Activated CD4-positive, alpha-beta T cell treated with anti-CD3 and anti-CD28 coated beads, Interleukin-2, Interleukin-6, amounts not matched to agents 100 ng/mL and 50 ng/mL, durations not matched to agents 16 hours and 8 hours (primary cell): ENCODE measurements at places on chromosomes 6 and 20.

- DNase-seq: no peak
Measured at GRCh38 chr6:14108571-14109410, 8.8 kb upstream of the CD83 start.

- DNase-seq: no peak
Measured at GRCh38 chr6:25418454-25419052, 139.4 kb downstream of the CARMIL1 start.

GRCh38 chr20:60050193-60050947, 92.1 kb downstream of the CDH26 start:
- DNase-seq: no peak

DNA sequence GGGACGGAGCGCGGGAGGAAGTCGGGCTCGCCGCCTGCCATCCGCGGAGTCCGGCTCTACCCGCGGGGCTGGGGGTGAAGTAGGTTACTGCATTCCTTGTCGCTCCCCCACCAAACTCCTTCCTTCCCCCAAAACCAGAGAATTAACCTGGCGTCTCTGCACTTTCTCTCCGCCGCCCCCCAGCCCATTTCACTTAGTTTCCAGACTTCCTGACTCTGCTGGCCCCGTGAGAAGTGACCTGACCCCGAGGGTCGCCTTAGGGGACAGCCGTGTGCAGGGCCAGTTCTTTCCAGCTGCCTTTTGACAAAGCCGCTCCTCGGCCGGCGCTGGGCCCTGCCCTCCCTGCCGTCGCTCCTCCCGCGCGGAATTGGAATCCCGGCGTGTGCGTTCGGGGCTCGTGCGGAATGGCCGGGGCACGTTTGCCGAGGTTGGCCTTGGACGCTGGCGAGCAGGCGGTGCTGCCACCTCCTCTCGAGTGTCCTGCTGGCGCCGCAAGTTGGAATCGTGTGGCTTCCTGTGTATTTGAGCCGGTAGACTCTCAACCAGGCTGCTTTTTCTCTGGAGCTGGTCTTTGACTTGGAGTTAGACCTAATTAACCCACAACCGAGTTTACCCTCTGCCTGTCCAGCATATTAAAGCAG, 650 bp downstream of the DCBLD1 start:
- DNase-seq: peak; percentile 29

- DNase-seq: peak; percentile 68
Measured at GRCh38 chr20:59159493-59160376, 3.9 kb upstream of the ZNF831 start.

DNA sequence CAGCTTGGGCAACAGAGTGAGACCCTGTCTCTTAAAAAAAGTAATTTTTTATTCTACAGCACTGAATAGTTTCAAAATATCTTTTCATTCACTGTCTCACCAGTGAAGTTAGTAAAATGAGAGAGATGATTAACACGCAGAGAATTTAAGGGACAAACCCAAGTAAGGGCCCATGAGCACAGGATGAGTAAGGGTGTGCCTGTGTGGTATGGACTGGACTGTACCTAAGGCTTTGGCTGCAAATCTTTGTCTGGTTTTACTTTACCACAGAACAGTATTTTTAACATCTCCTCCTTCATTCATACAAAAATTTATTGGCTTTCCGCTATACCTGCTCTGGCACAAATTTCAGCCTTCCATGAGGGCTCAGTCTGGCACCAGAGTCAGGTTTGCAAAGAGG, 433.3 kb downstream of the UTRN start:
- no peak for DNase-seq

GRCh38 chr6:3868544-3868943, 19.4 kb downstream of the FAM50B start:
- no peak for DNase-seq

GRCh38 chr20:46037036-46037435, 8.0 kb downstream of the SLC12A5 start:
- no peak for DNase-seq

DNA sequence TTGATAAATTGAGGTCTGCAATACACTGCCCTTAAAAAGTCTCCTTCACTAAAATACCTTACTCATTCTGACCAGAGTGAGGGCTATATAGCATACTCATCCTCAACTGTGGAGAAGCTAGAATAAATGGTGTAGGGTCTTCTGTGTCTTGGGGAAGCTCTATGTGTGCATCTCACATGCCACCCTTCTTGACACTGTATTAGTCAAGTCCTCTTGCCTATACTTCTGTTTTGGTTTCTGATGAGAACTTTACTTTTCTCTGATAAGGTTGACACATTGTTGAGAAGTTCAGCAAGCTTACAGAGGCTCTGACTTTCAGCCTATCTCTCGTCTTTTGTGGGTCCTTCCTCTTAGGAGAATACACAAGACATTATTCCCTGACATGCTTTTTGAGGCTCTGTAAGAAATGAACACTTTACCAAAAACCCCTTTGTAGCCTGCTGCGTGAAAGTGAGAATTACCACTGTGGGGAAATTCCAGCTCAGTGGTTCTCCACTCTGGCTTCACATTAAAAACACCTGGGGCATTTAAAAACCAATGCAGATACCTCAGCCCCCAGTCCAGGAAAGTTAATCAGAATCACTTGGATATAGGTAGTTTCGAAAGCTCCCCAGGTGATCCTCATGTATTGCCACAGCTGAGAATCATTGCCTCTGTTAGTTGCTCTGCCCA, 372.1 kb upstream of the HS3ST5 start:
- no peak for DNase-seq

DNA sequence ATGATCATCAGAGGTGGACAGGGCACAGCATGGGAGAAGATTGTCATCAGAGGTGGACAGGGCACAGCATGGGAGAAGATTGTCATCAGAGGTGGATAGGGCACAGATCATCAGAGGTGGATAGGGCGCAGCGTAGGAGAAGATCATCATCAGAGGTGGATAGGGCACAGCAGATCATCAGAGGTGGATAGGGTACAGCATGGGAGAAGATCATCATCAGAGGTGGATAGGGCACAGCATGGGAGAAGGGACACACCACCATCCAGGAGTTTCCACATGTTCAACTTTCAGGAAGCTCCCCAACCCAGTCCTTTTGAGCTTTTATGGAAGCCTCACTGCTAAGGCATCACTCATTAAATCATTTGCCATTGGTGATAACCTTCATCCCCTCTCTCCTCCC, 104.1 kb downstream of the MAP7 start:
- no peak for DNase-seq

DNA sequence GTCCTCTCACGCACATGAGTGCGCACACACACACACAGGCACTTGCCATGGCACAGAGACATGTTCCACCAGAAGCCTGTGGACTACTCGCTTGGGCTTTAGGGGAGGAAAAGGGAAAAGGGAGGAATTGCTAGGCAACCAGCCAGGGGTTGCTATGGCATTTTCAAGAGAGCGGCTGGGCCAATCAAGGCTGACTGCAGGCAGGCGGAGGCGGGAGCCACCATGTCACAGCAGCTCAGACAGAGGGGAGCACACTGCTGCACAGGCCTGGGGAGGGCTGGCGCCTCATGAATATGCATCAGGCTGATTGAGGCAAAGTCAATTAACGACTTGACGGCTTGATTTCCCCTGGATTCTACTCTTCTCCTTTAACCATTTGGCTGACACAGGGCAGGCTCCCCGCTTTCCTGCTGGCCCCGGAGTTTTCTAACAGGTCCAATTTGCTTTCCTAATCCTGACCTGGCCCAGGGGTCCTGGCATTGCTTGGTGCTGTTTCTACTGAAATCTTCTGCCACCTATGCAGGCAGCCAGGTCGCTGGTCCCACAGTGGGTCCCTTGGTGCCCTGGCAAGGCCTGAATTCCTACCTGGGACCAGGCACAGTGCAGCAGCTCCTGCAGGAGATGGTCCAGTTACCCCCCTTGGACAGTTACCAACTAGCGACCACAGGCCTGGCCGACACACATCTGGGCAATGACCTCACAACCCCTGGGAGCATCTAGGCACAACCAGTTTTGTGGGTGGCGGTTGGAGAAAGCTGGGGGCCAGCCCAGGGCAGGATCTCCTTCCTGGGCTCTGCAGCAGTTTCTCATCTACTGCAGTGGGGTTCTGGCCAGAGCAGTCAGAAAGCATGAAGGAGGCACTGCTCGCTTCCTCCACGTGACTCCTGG, 52.1 kb downstream of the YTHDF1 start:
- DNase-seq: no peak

DNA sequence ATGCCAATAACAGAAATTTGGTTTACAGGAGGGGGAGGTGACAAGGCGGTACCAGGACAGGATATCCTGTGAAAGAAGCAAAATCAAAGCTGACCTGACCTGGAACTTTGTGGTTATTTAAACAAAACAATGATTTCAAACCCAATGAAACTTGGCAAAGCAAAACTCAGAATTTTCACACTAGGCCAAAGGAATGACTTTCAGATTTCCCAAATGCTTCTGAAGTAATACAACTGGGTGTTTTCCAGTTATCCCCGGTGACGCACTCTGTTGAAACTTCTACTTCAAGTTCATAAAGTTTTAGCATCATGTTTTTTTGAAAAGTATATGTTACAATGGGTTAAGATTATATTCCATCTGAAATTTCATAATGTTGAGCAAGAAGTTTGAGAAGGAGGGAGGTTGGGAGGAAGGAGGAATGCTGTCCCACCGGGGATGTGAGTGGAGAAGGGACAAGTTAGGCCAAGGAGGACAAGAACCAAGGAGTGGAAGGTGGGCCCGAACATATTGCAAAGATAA, 78.1 kb upstream of the TRAF3IP2 start:
- no peak for DNase-seq

DNA sequence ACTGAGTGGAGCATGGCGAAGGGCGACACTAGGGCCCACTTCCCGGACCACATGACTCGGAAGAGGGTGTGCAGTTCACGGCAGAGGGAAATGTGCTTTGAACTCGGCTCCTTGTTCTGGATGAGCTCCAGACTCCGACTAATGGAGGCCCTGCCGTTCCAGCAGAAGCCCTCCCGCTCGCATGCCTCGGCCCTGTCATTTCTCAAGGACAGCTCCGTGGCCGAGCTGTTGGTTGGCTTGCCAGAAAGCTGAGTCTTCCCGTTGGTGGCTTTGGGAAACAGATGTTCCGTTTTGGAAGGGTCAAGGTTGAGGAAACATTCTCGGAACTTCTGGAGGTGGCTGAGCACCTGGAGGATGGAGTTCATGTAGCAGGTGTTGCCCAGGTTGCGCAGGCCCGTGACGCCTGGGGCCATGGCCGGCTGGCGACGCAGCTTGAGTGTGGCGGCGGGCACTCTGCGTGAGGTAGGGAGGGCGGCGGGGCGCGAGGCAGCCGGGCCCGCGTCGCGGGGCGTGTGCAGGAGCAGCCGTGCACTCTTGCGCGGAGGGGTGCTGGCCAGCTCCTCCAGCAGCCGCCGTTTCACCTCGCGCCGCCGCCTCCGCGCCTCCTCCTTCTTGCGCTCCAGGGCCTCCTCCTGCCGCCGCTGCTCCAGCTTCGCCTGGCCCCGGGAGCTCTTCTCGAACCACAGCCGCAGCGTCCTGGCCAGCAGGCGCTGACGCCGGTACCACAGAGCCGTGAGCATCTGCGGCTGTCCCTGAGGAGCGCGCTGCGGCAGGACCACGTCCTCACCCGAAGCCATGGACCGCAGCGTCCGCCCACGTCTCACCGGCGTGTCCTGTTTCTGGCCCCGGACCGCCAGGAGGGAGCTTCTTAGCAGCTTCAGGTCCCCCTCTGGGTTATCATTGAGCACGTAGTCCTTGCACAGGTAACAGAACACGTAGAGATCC, 18.6 kb downstream of the TOMM6 start:
- no peak for DNase-seq

DNA sequence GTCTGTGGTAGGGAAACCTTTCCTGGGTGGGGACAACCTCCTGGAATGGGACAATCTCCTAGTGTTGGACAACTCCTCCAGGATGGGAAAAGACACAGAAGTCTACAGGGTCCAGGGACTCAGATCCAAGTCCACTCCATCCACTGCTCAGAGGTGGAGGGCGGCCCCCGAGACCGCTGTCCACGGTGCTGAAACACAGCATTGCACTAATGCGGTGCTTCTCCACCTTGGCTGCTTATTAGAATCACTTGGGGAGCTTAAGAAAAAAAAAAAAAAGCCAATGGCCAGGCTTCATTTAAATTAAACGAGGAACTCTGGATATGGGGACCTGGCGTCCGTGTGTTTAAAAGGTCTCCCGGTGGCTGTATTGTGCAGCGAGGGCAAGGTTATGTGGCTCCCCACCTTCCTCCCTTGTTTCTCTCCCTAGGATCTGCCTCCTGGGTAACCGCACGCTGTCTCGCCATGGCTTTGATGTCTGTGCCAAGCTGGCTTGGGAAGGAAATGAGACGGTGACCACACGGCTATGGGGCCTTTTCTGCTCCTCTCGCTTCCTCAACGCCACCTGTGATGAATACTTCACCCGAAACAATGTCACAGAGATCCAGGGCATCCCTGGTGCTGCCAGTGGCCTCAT, 12.0 kb downstream of the SLC12A5 start:
- peak; percentile 51 for DNase-seq

- DNase-seq: peak; percentile 85
Measured at GRCh38 chr20:35767683-35768481, 3.9 kb upstream of the PHF20 start.

DNA sequence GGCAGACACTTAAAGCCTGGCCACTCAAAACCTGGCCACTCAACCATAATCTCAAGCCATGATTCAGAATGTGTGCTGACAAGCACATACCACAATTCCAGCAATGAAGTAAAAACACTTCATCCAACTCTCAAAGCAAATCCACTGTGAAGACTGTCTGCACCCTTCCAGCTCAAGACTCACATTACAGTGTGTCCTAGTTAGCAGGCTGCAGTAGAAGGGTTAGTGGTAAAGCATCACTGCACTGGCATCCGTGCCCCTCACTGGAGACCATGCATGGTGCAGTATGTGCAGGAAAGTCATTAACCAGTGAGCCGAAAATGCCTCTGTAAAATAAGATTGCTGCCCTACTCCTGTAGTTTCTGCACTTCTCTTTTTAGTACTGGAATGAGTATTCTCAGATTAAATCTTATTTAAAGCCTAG, 43.4 kb downstream of the SLC23A2 start:
- no peak for DNase-seq

- DNase-seq: no peak
Measured at GRCh38 chr6:86331919-86332318, 605.4 kb upstream of the HTR1E start.

DNA sequence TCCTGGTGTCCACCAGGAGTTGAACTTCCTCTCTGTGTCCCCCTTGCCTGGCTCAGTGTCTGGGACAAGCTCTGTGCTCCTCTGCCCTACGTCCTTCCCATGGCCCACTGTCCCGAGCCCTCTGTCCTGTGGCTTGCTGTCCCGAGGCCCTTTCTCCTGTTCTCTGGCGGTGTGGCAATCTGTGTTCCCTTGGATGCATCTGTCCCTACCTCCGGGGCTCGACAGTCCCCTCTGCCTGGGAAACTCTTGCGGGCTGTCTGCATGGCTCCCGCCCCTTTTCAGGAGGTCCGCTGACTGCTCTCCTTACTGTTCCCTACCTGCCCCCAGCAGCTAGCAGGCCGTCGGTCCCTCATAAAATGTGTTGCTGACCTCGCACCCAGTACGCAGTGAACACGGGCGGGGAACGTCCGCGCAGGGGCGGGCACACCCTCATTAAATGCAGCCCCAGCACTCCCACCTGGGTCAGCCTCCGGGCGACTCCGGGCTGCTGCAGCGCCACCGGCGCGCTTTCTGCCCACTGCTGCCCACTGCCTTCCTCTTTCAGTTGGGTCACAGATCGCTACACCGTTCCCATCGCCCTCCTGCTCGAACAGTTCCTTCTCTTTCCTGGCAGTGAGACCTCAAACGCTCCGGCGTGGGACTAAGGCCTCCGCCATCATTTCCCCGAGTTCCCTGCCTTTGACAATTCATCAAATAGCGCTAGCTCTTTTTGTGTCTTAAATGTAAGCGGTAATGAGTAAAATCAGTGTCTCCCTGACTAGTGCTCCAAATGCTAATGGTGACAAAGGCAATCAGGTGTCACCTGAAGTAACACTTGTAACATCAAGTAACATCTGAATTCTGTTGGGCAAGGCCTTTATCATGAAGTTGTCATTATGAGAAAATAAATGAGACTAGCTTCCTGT, 60.5 kb downstream of the RSPH3 start:
- DNase-seq: no peak
